ENCODE measurements at places on chromosomes 13 and 19.

GRCh38 chr13:50684366-50684765 lies 159.1 kb downstream of the DLEU7 start:
- peak; percentile 89 for DNase-seq

GRCh38 chr19:31066385-31066784 lies 282.9 kb downstream of the TSHZ3 start:
- DNase-seq, result no peak

- DNase-seq, result no peak
These were observed 3.9 kb downstream of the RBM26 start for GRCh38 chr13:79402074-79402635.

GRCh38 chr13:40211586-40211968 lies 454.9 kb downstream of the FOXO1 start:
- DNase-seq, result no peak

DNA sequence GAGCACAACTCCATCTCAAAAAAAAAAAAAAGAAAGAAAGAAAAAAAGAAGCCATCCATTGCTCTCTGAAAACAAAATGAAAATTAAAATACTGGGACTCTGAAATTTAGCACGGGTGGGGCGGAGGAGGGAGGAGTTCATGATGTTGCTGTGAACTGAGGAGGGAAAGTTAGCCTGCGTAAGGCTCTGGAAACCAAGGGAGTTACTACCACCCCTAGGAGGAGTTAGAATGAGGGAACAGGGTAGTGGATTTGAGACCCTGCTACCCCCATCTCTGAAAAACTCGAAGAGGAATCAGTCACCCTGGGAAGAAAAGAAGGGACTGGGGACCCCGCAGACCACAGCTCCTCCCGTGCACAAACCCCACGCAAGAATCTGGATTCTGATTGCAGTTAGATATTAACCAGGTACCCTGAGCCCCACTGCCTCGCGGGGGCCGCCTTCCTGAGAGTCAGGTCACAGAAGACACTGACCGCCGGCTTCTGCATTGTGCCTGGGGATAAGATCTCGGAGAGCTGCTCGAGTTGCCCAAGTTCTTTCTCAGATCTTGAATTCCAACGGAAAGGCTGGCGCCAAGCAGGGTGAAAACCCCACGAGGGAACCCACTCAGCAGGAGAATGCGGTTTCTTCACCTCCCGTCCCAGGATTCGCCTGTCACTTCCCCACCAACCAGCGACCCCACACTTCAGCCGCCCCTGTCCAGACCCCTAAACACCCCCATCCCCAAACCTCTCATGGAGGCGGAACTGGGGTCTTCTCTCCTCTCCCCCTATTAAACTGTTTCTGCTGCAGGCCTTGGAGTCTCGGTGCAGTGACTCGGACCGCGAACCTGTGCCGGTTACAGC lies 870 bp downstream of the ZNF442 start:
- no peak for DNase-seq

DNA sequence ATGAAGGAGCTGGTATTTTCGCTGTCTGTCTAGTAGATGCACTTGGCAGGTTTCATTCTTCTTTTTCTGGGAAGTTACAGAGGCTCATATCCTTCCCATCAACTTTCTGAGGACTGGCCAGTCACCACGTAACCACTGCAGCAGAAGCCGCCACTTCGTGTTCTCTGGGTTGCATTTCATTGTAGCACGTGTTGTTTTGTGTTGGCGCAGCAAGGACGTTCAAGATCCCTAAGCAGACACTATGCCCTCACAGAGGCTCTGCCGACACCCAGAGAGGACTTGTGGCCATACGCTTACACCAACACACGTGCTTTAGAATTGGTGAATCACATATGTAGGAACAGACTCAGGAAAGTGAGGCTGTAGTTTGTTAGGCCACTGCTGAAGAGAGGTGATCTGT lies 42.2 kb upstream of the TEX29 start:
- peak; percentile 14 for DNase-seq

DNA sequence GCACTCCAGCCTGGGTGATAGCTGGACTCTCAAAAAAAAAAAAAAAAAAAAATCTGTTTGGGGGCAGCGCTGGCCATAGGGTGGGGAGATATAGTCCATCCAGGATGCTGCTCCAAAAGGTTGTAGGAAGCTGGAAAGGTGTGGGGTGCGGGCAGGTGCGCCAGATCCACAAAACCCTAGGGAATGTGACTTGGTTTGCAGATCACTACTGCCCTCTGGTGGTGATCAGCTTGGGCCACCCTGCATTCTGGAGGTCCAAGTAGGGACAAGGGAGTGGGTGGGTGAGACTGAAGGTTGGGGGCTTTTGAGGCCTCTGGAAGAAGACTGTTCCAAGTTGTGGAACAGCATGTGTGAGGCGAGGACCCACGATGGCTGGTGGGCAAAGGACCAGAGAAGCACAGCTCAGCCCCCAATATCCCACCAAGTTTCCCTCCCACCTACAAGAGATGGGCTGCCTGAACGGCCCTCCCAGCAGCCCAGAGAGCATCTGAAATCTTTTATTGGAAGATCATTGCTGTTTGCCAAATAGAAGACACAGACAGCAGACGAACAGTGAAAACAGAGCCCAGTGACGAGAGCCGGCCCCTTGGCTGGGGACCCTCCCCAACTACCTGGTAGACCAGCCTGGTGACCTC lies 10.4 kb upstream of the TYK2 start:
- DNase-seq, result peak; percentile 47

DNA sequence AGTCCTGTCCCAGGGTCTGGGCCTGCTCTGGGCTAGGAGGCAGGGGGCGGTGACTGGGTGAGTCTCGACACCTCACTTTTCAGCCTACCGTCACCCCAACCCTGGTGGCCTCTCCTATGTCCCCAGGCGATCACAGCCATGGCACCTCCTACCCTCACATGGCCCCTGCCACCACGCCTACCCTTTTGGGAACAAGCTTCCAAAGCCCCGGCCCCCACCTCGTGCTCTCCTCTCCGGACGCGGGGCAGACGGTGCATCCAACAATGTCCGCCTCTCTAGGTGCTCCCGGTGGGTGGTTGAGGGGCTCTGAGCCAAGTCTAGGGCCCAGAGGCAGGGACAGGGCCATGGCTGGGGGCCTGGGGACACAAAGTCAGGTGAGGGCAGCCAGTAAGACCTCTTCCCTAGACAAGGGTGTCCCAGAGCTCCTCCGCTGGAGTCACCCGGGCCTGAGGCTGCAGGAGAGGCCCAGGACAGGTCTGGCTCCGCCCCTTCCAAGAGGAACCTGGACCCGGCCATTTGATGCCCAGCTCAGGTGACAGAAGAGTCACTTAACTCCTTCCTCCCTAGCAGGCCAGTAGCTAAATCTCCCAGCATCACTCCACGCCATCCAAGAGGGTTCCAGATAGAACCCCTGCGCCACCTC lies at the start of gene SYNE4:
Gene SYNE4, minus strand, starts transcription at position 478 of the 643 bp plus-strand sequence. Its CDS starts 132 bp downstream, at position 346.
- no peak for DNase-seq

DNA sequence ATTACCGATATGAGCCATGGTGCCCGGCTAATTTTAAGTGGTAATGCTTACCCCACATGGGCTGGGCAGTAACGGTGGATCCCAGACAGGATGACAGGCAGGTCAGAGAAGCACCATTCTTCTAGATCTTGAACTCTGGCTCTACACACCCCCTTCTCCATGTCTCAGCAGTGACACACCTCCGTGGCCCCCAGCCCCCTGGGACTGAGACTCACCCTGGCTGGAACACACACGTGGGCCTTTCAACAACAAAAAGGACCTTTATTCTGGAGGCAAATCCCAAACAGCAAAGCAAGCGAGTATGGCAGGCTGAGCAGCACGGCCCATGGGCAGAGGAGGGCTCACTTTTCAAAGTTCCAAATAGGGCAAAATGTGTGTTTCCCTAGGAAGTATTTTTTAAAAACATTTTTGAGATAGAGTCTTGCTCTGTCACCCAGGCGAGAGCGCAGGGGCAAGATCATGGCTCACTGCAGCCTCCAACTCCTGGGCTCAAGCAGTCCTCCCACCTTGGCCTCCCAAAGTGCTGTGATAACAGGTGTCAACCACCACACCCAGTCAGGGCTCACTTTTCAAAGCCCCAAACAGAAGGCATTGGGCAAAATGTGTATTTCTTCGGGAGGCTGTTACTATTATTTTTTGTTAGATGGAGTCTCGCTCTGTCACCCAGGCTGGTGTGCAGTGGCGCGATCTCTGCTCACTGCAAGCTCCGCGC lies 4.2 kb upstream of the PLIN4 start:
- no peak for DNase-seq

- DNase-seq, result peak; percentile 39
These were observed 98.3 kb downstream of the SLITRK6 start for GRCh38 chr13:85700906-85701305.

- no peak for DNase-seq
These were observed 226.2 kb downstream of the KCNRG start for GRCh38 chr13:50241479-50241878.

GRCh38 chr13:99941086-99941485 lies 30.5 kb downstream of the ZIC5 start:
- no peak for DNase-seq

GRCh38 chr13:45007823-45008222 lies 18.5 kb downstream of the GPALPP1 start:
- DNase-seq, result no peak

DNA sequence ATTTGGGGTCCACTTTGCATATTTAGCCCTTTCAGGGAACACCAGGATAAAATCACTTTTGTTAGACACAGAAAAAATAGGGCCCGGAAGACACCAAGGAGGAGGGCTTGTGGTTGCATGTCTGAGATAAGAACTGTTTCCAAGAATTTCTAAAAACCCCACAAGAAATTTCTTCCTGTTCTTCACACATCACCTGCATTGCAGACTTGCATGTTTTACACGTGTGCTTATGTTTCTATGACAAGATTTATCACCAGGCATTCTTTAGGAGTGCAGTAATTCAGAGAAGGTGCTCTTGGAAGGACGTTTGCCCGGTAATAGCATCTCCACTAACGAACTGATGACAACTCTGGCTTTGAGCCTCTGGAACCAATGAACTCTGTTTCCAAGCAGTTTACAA lies 7.1 kb upstream of the ACTL9 start:
- no peak for DNase-seq

DNA sequence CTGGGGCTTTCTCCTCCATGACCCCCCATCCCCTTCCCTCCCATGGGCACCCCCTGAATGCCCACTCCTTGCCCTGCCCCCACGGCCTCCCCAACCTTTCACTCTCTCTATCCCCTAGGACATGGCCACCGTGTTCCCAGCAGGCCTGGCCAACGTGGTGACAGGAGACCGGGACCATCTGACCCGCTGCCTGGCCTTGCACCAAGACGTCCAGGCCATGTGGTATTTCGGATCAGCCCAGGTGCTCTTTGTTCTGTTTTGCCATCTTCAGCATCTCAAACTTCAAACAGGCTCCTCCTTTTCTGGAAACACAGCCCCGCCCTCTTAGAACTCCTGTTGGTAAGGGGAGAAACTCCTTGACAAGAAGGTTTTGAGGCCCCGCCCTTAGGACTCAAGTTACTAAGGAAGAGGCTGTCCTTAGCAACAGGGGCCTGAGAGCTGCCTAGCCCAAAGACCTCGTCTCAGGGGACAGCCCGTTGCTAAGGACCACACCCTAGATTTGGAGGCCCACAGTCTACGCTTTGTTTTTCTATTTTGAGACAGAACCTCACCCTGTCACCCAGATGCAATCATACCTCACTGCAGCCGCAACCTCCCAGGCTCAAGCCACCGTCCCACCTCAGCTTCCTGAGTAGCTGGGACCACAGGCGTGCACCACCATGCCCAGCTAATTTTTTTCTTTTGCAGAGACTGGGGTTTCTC lies 5.1 kb upstream of the FLT3LG start:
- peak; percentile 80 for DNase-seq

- DNase-seq, result no peak
These were observed 117.3 kb downstream of the ITGBL1 start for GRCh38 chr13:101569807-101570206.
